ENCODE measurements at places on chromosomes 3 and 15.
A peak's percentile ranks its signal among the peaks of the same experiment; 100 is the strongest.

GRCh38 chr3:86420990-86421739 lies 569.8 kb downstream of the VGLL3 start:
- DNase-seq: no peak

DNA sequence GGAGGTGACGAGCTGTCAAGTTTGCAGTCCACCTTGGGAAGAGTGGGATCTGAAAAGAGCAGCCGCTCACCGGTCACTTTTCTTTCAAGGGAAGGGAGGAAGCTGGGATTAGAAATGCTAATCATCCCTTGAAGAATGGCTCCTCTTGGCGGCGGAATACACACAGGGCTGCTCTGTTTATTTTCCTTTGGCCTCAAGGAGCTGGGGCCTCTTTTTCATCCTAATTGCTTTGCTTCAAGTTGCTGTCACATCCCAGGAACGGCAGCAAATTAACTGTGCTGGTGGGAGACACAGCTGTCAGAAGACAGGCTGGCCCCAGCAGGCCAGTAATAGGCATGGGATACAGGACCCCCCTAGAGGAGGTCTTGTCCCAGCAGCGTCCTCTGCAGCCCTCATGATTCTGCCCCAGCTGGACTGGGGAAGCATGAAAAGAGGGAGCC lies 6.7 kb downstream of the KBTBD13 start:
- DNase-seq: no peak

- DNase-seq: no peak
Observed at GRCh38 chr3:87397211-87397610, 120.8 kb upstream of the POU1F1 start.

DNA sequence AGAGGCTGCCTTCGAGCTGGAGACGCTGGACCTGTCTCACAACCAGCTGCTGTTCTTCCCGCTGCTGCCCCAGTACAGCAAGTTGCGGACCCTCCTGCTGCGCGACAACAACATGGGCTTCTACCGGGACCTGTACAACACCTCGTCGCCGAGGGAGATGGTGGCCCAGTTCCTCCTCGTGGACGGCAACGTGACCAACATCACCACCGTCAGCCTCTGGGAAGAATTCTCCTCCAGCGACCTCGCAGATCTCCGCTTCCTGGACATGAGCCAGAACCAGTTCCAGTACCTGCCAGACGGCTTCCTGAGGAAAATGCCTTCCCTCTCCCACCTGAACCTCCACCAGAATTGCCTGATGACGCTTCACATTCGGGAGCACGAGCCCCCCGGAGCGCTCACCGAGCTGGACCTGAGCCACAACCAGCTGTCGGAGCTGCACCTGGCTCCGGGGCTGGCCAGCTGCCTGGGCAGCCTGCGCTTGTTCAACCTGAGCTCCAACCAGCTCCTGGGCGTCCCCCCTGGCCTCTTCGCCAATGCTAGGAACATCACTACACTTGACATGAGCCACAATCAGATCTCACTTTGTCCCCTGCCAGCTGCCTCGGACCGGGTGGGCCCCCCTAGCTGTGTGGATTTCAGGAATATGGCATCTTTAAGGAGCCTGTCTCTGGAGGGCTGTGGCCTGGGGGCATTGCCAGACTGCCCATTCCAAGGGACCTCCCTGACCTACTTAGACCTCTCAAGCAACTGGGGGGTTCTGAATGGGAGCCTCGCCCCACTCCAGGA lies 21.1 kb downstream of the NRROS start:
- DNase-seq: peak; percentile 83

DNA sequence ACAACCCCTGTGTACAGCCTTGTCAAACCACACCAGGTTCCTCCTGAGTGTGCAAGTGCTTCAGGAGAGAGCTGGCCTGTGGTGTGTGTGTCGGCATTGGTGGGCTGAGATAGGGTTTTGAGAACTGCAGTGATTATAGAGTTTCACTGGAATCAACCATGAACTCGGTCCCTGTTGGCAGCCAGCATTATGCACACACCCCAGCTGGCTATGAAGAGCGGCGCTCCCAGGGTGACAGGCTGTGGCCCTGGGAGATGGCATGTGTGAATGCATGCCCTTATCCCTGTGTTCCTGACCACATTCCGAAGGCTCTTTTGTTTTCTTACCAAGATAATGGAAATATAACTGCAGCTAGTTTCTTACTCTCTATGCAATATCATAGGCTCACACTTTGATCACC lies 101.8 kb downstream of the SNRK start:
- DNase-seq: no peak

GRCh38 chr3:114903213-114903612 lies 243.9 kb downstream of the ZBTB20 start:
- DNase-seq: no peak

DNA sequence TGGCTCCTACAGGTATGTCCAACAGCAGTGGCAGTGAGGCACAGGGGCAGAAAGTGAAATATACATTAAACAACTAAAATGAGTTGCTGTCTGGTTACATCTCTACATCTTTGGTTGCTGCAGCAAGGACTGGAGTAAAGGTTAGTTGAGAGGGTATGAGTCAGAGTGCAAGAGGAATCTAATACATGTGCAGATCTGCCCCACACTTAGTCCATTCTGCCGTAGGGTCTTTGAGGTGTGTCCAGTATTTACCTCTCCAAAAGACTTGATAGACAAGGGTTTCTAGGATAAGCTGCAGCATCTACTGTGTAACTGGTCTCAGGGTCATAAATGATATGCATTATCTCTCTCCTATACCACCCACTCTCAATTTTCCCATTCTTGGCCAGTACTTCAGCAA lies 6.2 kb upstream of the NEDD4 start:
- no peak for DNase-seq
